SJCRH30 (cell line): ENCODE measurements at places on chromosomes 2 and 18. TPM values are rescaled to one million over a fixed set of nuclear protein-coding genes. Genes with fewer than 3 reads are reported as not detected.

The MTIF2 gene
- 55.0 and 60.5 TPM in 2 replicates for total RNA-seq

The CERKL gene
- 0.05 TPM in 1 of 2 replicates, not detected in the other for total RNA-seq

GRCh38 chr2:25343187-25343825 is 1.6 kb upstream of the DNMT3A start:
- H3K4me1 ChIP-seq = peaks cover 9% of the 10 kb centered on the region; the same call in 1 of the 2 replicates
- H3K27me3 ChIP-seq = no peaks in the 10 kb centered on the region
- no peak overlapping the region for H3K4me3 ChIP-seq
- H3K36me3 ChIP-seq = peaks cover 2% of the 10 kb centered on the region; the same call in 1 of the 2 replicates
- DNase-seq = no peak
- H3K27ac ChIP-seq = no peak overlapping the region

- no peaks in the 10 kb centered on the region for H3K27me3 ChIP-seq
- peaks cover 17% of the 10 kb centered on the region for H3K4me1 ChIP-seq
- H3K4me3 ChIP-seq = peak overlapping the region; percentile 75
- H3K36me3 ChIP-seq = no peaks in the 10 kb centered on the region
- H3K27ac ChIP-seq = peak overlapping the region; percentile 97
These were observed 877 bp upstream of the UGP2 start for GRCh38 chr2:63840785-63841253.

DNA sequence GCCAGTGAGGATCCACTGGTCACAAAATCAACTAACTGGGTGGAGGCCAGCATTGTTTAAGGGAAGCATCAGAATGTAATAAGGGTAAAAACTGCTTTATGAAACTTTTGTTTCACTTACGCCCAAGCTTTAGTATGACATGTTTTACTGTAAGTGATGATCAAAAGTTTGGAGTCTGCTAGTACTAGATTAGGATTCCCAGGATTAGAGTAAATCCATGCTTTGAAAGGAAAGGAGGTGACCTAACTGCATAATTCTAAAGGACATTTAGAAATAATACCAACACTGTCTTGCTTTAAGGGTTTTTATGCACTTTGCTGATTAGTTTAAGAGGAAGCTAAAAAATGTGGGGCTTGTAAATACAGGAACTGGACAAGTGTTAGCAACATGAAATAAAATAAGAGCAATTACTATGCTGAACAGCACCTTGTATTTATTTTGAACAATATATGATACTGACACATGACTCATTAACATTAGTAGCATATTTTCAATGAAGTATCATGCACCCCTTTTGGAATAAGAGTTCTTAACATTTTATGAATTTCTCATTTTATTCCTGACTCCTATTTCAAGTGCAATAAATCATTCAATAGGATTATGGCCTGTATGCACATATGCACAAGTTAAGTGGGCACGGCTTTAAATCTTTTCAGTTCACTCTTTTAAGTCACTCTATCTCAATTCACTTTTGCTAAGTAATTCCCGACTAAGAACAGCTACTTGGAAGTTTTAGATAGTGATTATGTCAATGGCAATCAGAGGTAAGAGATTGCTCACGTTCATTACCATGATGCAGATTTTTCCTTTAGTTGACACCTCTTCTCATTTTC is 62.5 kb downstream of the STK39 start:
- no peak overlapping the region for H3K27ac ChIP-seq
- no peak overlapping the region for H3K4me3 ChIP-seq
- H3K4me1 ChIP-seq = no peaks in the 10 kb centered on the region
- no peaks in the 10 kb centered on the region for H3K36me3 ChIP-seq
- no peaks in the 10 kb centered on the region for H3K27me3 ChIP-seq
- no peak for DNase-seq

The MOGAT1 gene
- total RNA-seq = not detected in 2 replicates

- no peaks in the 10 kb centered on the region for H3K4me1 ChIP-seq
- no peaks in the 10 kb centered on the region for H3K36me3 ChIP-seq
- no peak overlapping the region for H3K27ac ChIP-seq
These were observed 2.5 kb upstream of the NPAS2 start for GRCh38 chr2:100817388-100817985.

DNA sequence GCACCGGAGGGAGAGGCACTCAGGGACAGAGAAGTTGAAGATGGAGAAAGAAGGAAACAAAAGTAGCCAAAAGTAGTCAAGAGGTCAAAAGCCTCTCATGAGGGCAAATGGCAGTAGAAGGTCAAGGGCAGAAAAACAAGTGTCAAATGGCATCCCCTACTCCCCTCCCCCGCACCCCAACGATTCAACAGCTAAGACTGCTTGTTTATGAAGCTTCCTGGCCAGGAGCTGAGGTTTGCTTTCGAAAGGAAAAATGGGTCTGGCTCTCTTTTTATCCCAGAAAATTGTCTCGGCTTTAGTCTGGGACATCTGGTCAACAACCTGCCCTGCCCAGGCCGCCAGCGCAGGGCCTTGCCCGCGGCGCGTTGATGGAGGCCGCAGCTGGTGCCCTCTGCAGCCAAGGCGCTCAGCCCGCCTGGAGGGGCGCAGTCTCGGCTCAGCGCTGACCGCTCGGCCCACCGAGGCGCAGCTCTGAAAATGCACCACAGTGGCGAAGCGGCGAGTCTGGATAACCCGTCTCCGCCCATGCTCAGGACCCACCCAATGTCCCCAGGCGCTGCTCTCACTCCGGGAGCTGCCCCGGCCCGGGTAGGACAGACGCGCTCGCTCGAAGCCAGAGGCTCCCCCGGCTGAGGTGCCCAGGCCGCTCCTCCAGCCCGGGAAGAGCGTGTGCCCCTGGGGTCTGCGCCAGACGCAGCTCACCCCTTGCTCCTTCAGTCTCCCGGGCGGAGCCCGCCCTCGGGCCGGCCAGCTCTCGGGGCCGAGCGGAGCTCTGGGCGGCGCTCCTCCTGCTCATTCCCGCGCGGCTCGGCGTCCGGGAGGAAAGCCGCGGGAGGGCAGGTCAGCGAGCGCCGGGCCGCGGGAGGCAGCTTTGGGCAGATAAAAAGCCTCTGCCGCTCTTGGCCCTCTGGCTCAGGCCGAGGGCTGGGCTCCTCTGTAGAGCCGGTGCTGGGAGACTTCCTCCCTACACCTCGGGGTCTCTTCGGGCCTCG is 1.8 kb upstream of the TBR1 start:
- H3K36me3 ChIP-seq = peaks cover 18% of the 10 kb centered on the region
- H3K27ac ChIP-seq = no peak overlapping the region; the same call in 1 of the 2 replicates
- peak; percentile 34 for DNase-seq
- H3K4me3 ChIP-seq = peak overlapping the region; percentile 51

DNA sequence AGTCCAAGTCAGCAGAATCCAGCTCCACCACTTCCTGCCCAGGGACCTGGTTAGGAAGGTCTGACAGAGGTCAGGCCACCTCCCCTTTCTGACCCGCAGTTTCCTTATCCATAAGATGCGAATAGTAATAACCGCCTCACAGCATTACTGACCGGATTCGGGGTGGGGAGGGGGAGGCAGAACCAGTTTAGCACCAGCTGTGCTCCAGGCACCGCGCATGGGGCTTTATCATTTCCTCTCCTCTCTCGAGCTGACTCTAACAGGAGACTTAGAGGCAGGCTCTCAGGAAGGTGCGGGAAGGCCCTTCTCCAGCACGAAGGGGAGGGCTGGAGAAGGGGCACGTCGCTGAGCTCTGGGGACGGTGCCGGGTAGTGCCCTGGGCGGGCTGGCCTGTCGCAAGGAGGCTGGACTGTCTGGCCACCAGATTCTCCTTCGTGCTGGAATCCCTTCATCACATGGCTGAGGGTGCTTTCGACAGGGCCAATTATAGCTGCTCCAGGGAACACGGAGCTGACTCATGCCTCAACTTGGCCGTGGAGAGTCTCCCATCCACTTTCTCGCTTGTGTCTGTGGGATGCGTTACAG is 5.7 kb downstream of the EHD3 start:
- H3K36me3 ChIP-seq = no peaks in the 10 kb centered on the region
- H3K4me1 ChIP-seq = no peaks in the 10 kb centered on the region
- DNase-seq = no peak
- H3K4me3 ChIP-seq = no peak overlapping the region
- H3K27ac ChIP-seq = no peak overlapping the region

GRCh38 chr2:85582492-85582891 is 1.7 kb upstream of the VAMP5 start:
- no peak overlapping the region for H3K27ac ChIP-seq
- H3K27me3 ChIP-seq = no peaks in the 10 kb centered on the region
- H3K4me3 ChIP-seq = no peak overlapping the region

The SPHKAP gene
- total RNA-seq = 0.03 and 0.04 TPM in 2 replicates

- no peak overlapping the region for H3K4me3 ChIP-seq
- H3K4me1 ChIP-seq = no peaks in the 10 kb centered on the region
- no peak for DNase-seq
- no peak overlapping the region for H3K27ac ChIP-seq
These were observed 102.9 kb upstream of the TGFA start for GRCh38 chr2:70656421-70657010.

GRCh38 chr2:74573747-74574562 is 19.4 kb downstream of the DOK1 start:
- peak overlapping the region; percentile 22 for H3K4me3 ChIP-seq
- H3K27me3 ChIP-seq = no peaks in the 10 kb centered on the region
- peaks cover 8% of the 10 kb centered on the region for H3K4me1 ChIP-seq

The TMEM178A gene
- 0.13 and 0.14 TPM in 2 replicates for total RNA-seq

DNA sequence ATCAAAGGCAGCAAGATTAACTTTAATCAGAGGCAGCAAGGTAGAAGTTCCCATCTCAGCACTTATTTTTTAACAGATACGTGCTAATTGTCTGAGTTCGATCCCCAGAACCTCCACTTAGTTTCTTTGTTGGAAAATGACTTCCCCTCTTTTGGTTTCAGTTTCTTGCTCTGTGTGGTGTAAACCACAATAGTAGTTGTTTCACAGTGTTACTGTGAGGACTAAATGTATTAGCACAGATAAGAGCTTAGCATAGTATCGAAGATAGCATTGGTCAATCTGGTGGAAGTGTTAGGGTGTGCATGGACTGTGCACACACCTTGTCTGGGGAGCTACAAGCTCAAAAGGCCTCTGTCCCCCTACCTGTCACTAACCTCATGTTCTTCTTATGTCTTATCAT is 988.3 kb upstream of the GYPC start:
- DNase-seq = no peak
- no peaks in the 10 kb centered on the region for H3K4me1 ChIP-seq
- H3K27ac ChIP-seq = no peak overlapping the region
- H3K36me3 ChIP-seq = no peaks in the 10 kb centered on the region
- no peak overlapping the region for H3K4me3 ChIP-seq
- no peaks in the 10 kb centered on the region for H3K27me3 ChIP-seq

GRCh38 chr18:11322716-11323115 is 173.3 kb upstream of the PIEZO2 start:
- no peak overlapping the region for H3K4me3 ChIP-seq
- H3K4me1 ChIP-seq = peaks cover 8% of the 10 kb centered on the region
- no peaks in the 10 kb centered on the region for H3K36me3 ChIP-seq
- DNase-seq = no peak
- H3K27me3 ChIP-seq = no peaks in the 10 kb centered on the region
- H3K27ac ChIP-seq = no peak overlapping the region
